NCI-H2081 (cell line): ENCODE measurements at places on chromosomes 7 and 10.

- peak; percentile 66 for DNase-seq
Observed at GRCh38 chr10:74585231-74586087, 240.9 kb upstream of the KAT6B start.

- no peak for DNase-seq
Observed at GRCh38 chr10:103202319-103202718, 9.2 kb upstream of the NT5C2 start.

- no peak for DNase-seq
Observed at GRCh38 chr10:102140913-102141540, 8.2 kb downstream of the PPRC1 start.

- DNase-seq = no peak
Observed at GRCh38 chr10:103739039-103739764, 116.2 kb downstream of the SH3PXD2A start.

DNA sequence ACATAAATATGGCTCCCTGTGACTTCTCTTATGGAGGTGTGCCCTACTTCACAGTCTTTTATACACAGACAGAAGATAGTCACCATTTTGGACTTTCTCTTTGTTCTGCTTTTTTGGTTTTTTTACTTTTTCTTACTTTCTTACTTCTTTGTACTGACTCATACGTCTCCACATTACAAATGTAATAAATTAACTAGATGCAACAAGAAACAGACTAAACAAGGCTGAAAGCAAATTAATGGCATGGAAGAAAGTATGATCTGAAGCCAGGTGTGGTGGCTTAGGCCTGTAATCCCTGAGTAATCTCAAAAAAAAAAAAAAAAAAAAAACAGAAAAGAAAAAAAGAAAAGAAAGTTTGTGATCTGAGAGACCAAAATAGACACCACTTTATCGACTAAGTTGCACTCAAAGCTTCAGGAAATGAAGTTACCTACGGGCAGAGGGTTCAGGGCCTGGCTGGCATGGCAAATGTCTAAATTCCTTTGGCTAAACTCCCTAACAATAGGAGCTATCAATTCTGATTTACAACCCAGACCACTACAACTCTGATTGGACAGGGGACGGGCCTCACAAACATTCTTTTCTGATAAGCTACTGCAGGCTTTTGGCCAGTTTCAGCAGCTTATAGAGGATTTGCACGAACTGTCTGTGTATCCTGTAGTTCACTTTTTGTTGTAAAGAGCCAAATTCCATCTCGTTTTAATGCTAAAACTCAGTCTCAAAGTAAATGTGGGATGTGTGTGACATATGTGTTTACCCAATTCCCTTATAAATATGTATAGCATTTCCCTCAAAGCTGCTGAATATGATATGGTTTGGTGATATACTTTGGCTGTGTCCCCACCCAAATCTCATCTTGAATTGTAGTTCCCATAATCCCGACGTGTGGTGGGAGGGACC lies 129.1 kb downstream of the SEPTIN14 start:
- no peak for DNase-seq

- no peak for DNase-seq
Observed at GRCh38 chr7:123624527-123625183, 23.0 kb downstream of the ASB15 start.

DNA sequence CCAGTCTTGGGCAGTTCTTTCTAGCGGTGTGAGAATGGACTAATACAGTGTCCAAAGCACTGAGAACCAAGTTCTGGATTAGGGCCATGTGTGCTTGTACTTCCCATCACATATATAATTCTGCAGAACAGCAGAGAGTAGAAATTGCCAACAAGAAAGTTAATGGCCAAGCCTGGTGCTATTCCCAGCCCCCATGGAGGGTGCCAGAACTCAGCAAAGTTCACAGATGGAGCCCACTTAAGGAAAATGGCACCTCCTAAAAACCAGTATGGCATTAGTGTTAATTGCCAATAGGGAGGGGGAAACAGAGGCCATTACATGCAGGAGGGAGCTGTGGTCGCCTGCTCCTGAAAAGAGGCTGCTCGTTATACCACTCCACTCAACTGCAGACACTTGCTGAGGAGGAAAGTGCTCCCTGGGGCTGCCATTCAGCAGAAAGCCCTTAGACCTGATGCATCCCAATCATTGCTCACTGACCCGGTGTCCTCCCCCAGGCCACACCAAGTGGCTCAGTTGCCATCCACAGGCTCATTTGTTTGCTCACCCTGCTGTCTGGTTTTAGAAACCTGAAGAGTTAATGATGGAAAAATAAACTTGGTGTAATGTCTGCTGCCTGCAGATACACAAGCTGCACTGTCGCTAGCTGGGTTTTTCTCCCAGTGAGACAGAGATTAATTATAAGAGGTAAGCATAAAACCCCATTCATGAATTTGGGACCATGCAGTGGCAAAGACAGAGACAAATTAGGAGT lies 280.6 kb downstream of the GFRA1 start:
- DNase-seq = no peak

DNA sequence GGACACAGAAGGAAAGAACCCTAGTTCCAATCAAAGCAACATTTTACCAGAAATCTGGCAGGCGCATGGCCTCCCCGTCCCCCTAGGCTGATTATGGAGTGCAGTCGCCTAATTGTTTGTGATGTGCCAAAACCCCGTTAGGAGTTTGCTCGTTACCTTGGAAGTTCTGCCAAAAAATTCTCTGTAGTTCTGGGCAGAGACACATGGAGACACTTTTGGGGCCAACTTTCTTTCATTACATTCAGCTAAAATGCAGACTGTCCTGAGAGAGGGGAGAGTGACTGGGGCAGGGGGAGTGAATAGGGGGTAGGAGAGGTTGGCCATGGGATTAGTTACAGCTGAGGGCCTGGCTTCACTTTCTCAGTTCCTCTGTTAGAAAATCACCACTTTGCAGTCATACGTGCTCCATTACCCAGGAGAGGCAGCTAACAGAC lies 158.0 kb upstream of the NPVF start:
- DNase-seq = no peak

DNA sequence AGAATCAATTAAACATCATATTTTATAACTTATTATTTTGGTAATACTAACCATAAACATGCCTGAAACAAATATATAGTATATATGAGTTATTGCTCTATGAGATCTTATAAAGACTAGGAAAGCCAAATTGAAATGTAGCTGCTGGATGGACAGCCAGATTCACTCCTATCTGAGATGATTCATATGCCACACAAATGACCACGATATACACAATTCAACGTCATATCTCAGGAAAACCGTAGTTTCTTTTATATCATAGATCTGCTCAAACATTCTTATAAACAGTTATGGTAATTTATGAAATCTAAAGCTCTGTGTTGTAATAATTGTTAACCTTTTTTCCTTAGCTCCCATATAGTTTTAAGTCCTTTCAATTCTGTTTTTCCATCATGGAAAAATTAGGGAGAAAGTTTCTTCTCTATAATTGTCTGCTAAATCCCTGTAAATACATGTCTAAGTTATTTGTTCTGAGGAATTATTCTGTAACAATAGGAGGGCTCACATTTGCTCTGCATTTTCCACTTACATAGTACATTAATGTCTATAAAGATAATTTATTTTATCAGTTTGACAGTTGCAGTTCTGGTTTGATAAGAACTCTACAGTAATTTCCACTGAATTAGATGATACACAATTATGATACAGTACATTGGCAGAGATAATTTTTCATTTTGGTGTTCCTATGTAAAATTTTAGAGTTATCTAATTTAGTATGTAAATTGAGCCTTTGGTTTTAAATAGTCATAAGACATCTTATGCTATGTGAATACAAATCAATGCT lies 42.7 kb downstream of the GNAT3 start:
- DNase-seq = no peak

- DNase-seq = no peak
Observed at GRCh38 chr7:113891031-113891350, 27.8 kb downstream of the PPP1R3A start.

DNA sequence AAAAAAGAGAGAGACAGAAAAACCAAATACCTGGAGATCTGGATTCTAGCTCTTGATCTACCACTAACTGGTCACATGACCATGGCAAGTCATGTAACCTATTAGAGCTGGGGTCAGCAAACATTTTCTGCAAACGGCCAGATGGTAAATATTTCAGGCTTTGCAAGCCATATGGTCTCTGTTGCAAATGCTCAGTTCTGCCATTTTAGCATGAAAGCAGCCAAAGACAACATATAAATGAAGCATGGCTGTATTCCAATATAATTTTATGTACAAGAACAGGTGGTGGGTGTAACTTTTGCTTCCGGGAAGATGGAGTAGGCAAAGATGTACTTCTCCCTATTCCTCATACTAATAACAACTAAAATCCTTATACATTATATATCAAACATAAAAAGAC lies 6.7 kb downstream of the FRA10AC1 start:
- DNase-seq = no peak

DNA sequence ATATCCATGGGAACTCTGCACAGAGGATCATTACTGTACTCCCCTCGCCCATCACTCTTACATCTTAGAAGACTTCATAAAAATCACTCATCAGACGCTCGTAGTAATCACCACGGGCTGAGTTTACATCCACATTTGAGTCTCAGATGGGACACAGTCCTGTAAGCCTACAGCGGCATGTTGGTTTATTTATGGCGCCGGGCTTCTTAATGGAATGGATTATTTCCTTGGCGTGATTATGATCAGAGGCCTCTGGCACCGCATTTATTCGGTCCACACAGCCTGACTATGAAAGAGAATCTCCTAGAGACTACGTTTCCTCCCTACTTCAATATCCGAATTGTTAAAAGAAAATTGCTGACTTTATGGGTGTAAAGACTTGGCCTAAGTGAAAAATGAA lies 123.5 kb upstream of the FRMD4A start:
- DNase-seq = no peak

DNA sequence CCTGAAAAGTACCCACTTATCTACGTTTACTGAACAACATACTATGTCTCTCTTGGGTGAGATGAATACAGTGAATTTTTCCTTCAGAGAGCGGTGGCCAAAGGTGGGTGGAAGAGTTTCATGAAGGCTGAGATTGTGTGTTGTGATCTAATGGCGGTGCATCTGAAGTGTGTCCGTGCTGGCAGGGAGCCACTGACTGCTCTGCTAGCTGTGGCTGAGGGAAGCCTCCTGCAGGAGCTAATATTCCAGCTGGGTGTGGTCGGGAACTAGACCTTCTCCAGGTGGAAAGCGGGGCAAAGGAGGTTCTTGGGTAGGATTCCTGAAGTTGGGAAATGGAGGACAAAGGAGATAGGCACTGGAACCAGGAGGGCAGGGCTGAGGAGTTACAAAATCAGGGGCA lies 69.2 kb upstream of the GRB10 start:
- DNase-seq = no peak

DNA sequence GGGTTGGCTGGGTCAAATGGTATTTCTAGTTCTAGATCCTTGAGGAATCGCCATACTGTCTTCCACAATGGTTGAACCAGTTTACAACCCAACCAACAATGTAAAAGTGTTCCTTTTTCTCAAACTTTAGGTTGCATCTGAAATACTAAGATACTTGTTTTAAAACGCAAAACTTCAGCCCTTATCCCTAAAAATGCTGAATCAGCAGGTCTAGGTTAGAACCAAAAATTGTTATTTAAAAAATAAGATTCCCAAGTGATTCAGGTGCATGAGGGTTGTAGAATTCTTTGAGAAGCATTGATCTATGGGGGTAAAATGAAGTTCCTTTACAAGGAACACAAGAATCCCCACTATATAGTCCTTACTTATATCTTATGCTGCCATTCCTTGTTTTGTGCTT lies 56.5 kb upstream of the BICC1 start:
- DNase-seq = no peak

DNA sequence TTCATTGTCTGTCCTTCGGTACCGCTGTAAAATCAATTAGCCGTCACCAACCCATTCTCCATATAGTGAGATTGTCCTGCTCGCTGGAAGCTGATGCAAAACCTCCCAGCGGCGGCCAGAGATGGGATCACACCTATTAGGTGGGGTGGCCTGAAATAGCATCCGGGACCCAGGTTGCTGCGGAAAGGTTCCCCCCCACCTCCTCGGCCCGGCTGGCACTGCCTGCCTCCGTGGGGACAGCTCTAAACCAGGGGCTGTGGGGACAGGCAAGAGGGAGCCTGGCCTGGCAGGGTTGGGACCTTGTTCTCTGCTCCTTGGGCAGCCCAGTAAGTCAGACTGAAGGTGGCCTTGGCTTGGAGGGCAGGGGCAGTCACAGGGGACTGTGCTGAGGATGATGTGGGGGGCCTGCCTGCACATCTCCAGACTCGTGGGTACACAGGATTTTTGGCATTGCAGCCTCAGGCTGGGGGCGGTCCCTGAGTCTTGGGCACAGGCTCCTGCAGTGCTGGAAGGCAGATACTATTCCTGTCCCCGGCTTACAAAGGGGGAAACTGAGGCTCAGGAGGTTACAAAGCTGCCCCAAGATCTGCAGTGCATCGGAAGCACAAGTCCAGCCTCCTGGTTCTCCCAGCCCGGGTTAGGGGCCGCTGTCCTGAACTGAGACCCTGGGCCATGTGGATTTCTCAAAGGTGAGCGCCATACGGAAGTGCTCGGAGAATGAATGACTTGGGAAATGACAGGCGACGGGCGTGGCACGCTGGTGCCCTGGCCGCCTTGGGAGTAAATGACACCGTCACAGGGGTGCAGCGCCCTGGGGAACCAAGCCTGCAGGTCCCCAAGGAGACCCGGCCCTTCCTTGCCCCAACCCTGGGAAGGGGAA lies 65.6 kb downstream of the UNCX start:
- no peak for DNase-seq

- DNase-seq = peak; percentile 79
Observed at GRCh38 chr10:20890009-20890408, 7.1 kb downstream of the NEBL start.

DNA sequence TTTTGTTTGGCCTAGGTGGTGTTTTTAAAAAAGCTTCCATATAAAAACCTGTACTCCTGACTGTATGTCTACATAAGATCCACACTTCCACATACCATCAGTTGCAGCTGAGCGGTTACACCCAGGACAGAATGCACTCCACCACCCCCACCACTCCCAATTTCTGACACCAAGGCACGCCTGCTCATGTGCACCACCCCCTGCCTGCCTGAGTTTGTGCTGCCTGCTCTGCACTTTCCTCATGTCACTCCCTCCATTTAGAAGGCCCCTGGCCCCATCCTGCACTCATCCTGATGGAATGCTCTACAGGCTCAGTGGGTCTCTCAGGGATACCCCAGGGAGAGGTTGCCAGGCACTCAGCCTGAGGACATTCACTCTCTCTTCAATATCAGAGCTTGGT lies 6.5 kb downstream of the VPS41 start:
- no peak for DNase-seq

- no peak for DNase-seq
Observed at GRCh38 chr7:57425969-57426628, 23.9 kb upstream of the ZNF716 start.

DNA sequence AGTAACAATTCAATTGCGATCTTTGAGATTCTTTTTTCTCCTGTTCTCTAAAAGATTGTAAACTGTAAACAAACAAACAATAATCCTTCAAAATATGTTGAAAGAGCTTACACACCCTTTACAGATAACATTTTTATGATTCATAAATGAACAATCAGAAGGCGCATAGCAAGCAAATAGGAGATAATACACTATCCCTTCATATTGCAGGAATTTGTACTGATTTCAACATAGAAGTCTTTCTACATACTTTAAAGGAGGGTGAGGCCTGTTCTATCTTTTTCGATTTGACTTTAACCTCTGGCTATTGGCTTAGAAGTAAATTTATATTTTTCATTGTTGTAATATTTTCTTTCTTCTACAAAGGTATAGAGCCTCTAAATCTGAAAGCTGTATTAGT lies 57.2 kb downstream of the TFEC start:
- no peak for DNase-seq

- DNase-seq = no peak
Observed at GRCh38 chr10:129505500-129506075, 38.5 kb downstream of the MGMT start.

GRCh38 chr10:132443605-132443982 lies 46.6 kb downstream of the PWWP2B start:
- DNase-seq = no peak
